Activated T-cell treated with anti-CD3 and anti-CD28 coated beads, Interleukin-2, amount 50 U/mL, for 24 hours (primary cell): ENCODE measurements at places on chromosomes 16 and 17.

DNA sequence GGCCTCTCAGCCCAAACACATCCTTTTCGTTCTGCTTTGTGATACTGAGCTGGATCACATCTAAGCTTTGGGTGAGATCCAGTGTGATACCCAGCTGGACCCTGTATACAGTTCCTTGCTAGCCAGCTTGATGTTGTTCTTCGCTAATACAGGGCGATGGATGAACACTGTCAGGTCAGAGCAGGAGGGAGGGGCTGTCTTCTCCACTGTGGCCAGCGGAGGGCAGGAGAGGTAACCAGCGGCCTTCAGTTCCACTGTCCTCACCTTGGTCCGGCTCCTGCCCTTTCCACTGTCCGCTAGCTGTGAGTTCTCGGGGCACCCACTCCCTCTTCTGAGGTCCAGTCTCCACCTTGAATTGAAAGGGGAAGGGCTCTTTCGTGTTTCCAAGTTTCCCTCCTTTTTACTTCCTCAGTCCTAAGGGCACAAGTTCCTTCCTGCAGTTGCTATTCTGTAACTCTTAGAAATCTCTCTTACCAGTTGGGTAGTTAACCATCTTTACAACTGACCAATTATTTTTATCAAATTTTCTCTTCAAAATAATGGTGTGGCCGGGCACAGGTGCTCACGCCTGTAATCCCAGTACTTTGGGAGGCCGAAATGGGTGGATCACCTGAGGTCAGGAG, 3.0 kb upstream of the ZNF213 start:
- peak; percentile 63 for DNase-seq

GRCh38 chr17:82963104-82963950, 116.1 kb upstream of the METRNL start:
- DNase-seq, result peak; percentile 36

- DNase-seq, result peak; percentile 32
Observed at GRCh38 chr17:55845385-55845784, 94.5 kb downstream of the PCTP start.

DNA sequence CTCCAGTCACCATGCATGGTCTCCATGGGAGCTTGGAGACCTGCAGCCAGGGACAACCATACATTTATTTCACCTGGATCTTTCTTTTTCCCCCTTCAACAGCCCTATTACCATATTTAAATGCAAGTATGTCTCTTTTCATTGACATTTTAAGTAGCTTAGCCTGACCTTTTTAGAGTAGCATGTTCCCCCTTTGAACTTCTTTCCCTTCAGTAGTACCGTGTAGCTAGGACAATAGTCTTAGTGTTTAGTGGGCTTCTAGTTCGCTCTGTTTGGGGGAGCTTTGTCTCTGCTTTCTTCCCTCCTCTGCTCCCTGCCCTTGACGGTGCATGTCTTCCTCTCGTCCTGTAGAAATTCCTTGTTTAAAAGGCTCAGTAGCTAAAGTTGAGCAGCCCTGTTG, 94.6 kb downstream of the CCDC182 start:
- DNase-seq, result no peak

DNA sequence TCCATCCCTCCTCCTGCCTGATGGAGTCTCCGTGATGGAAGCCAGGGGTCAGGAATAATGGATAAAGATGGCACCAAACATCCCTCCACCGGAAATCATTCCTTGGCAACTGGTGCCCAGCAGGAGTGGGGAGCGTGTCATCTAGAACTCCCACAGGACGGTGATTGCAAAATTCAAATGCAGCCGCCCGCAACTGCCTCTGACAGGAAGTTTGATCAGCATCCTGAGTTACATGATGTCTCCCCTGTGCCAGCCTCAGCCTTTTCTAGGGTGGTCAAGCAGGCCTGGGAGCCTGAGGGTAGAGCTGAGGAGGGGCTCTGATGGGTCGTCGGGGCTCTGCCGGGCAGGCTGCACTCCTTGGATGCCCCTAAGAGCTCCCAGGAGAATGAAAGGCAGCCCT, 52.8 kb downstream of the GSG1L start:
- DNase-seq, result no peak

DNA sequence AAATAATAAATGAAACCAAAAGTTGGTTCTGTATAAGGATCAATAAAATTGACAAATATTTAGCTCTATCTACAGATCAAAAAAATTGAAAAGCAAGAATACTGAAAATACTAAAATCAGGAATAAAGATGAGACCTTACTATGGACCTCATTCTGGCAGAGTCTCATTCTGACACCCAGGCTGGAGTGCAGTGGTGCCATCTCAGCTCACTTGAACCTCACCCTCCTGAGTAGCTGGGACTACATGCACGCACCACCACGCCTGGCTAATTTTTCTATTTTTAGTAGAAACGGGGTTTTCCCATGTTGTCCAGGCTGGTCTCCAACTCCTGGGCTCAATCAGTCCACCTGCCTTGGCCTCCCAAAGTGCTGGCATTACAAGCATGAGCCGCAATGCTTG, 22.0 kb upstream of the KREMEN2 start:
- DNase-seq, result no peak

DNA sequence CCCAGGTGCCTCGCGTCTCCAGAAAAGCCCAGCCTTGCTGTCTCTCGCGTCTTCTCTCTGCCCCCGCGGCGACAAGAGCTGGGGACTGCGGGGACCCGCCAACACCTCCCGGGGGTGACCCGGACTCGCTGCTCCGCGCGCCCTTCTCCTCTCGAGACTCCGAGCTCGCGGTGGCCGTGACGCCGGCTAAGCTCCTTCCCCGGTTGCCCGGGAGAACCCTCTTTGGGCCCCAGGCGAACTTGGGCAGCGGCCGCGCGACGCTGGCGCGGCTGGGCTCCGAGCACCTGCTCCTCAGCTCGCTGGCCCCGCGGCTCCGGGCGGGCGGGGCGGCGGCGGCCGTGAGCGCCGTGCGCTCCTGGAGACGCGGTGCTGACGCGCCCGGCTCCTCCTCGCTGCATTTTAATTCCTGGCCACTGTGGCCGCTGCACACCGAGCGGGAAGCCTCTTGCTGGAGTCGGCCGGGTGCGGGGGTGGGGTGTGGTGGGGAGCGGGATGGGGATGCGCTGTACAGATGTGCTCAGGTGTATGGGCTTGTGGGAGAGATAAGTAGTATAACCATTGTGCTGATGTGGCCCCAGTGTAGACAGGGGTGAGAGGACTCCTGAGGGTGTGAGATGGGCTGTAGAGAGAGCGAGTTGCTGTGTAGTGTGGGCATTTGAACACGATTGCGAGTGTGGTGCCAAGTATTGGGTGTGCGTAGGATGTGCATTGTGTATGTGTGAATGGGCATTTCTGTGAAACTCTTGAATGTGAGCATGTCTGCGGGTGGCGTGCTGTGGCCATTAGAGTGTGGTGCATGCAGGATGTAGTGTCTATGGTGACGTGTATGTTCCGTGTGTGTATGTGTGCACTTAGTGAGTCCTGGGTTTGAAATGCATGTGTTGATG, at the start of gene ASIC2:
ASIC2 (minus strand) TSS at position 315 of the 887 bp plus-strand sequence.
- DNase-seq, result no peak

DNA sequence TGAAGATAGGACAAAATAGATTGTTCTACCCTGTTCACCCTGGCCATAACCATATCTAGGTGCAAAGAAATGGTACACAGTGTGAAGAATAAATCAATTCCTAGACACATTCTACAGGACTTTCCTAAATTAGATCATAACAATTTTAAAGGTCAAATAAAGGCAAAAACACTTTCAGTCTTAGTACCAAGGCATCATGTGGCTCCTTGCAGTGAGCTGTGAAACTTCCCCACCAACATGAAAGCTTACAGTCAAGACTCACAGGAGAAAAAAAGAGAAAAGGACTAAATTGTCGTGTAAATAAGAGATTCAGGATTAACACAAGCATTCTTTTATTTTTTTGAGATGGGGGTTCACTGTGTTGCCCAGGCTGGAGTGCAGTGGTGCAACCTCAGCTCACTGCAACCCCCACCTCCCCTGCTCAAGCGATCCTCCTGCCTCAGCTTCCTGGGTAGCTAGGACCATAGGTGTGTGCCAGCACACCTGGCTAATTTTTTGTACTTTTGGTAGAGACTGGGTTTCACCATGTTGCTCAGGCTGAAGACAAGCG, 14.2 kb downstream of the NSMCE1 start:
- peak; percentile 64 for DNase-seq

DNA sequence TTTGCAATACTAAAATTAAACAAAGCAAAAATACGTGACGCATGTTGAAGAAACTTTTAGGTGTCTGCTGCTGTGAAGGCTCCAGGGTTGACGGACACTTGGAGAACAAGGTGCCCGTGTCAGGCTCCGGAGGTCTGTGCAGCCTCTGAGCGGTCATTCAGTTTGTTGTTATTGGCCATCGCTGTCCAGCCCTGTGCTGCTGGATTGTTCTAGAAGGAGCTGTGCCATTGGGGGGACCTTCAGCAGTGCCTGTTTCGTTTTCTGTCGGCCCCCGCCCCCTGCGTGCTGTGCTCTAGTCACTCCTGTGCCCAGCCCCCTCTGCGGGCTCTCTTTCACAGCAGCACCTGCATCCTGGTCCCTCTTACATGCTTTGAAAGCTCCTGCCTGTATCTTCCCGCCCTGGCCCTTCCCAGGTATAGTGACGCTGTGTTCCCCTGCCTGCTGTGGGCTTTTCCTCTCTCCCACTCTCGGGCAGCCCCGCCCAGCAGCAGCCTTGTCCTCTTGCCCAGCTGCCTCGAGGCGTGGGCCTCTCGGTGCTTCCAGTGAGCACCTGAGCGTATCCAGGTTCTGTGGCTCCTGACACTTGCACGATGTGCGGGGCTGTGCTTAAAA, 50.7 kb downstream of the RNF213 start:
- no peak for DNase-seq

GRCh38 chr17:61221597-61222471, 177.8 kb upstream of the TBX2 start:
- DNase-seq, result no peak

DNA sequence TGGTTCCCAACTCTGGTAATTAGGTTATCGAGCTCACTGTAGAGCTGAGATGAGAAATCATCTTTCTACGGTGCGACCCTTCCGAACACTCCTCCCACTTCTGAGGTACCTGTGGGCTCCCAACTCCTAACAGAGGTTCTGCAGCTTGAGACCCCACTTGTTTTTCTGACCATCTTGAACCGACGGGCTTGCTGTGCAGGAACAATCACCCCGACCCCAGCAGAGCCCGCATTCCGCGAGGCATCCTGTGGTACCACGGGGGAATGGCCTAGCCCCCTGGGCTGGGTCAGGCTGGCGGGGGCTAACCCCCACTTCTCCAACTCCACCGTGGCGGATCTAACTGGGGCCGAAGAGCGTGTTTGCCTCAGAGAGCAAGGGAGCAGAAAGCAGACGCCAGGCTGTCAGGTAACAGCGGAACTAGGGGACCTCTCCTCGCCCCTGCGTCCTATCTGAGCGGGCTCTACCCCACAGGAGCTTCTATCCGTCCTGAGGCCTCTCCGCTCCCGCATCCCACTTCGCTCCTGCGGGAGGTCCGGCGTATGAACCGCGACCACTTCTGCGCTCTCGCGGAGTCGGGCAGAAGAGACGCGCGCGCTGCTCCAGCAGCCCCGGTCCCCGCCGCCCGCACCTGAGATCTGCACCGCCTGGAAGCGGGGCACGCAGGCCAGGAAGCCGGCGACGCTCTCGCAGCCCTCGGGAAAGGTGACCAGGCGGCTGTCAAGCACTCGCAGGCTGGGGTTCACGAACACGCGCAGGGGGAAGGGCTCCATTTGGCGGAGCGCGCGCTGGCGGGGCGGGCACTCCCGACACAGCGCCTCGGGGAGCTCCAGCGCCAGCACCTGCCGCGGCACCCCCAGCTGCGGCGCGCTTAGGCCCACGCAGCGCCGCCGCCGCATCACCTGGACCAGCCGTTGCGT, 761 bp downstream of the PDF start:
- no peak for DNase-seq
